Gastrocnemius medialis (tissue), 4 donors: ENCODE measurements at places on chromosomes 7 and 10. TPM values are rescaled to one million over a fixed set of nuclear protein-coding genes. Genes with fewer than 3 reads are reported as not detected.

Gene FAM25G
- total RNA-seq: not detected

Gene GPR85
- 0.13 TPM for total RNA-seq

Gene SMKR1
- total RNA-seq: not detected

Gene TRPV5
- not detected for total RNA-seq

Gene SPDYE8
- not detected for total RNA-seq

Gene ECHDC3
- total RNA-seq: 501 TPM

Gene WNT8B
- not detected for total RNA-seq

DNA sequence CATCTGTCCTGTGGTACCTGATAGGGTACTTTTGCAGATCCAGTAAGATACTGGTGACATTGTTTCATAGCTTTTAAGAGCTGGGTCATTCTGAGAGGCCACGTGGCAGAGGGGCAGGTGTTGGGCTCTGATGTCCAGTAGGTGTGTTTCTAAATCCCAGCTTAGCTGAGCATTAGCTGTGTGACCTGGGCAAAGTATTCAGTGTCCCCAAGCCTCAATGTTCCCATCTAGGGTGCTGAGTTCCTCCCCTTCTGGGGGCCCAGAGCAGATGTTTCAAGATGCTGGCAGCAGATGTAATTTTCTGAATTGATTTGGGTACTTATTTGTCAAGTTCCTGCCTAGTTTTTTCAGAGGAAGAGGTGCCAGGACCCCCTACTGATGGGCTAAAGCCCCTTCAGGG lies 52.9 kb downstream of the NEURL1 start:
- H3K27me3 ChIP-seq: no peaks in the 10 kb centered on the region
- H3K36me3 ChIP-seq: no peaks in the 10 kb centered on the region

- no peak overlapping the region for H3K27ac ChIP-seq
- DNase-seq: no peak
- H3K27me3 ChIP-seq: no peaks in the 10 kb centered on the region
Observed at GRCh38 chr10:78531088-78531487, 497.4 kb downstream of the RPS24 start.

DNA sequence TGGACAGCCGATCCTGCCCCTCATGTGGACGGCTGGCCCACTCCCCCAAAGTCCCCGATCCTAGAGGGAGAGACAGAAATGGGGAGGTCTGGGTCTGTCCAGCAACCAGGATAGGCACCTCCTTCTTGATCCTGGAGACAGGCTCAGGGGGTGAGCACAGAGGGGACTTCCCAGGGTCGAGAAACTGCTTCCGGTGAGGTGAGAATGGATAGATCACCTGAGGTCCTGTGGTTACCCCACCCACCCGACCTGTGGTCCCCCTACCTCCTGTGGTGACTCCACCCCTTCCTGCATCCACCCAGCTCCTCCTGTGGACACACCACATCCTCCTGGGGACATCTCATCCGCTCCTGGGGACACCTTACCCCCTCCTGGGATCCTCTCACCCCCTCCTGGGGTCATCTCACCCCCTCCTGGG lies 27.4 kb upstream of the RASGEF1A start:
- H3K27ac ChIP-seq: no peak overlapping the region
- peaks cover 6% of the 10 kb centered on the region for H3K4me1 ChIP-seq

DNA sequence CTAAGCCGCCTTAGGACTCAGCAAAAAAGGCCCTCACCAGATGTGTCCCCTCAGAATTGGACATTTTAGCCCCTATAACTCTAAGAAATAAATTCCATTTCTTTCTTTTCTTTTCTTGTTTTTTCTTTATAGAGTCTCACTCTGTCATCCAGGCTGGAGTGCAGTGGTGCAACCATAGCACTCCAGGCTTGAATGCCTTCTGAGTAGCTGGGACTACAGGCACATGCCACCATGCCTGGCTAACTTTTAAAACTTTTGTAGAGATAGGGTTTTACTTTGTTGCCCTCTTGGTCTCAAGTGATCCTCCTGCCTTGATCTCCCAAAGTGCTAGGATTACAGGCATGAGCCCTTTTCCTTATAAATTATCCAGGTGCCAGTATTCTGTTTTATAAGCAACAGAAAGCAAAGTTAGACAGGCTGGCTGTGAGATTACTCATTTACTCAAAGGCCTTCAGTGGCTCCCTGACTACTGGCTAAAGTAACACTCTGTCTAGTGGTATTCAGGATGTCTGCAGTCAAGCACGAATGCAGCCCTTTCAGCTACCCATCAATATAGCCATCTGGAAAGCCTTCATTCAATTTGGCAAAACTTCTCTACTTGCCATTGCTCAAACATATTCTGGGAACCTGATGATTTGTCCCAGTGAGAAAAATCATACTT lies 128.6 kb downstream of the ICA1 start:
- no peak overlapping the region for H3K4me3 ChIP-seq
- no peak for DNase-seq
- H3K27ac ChIP-seq: no peak overlapping the region
- H3K27me3 ChIP-seq: no peaks in the 10 kb centered on the region
- H3K4me1 ChIP-seq: no peaks in the 10 kb centered on the region

DNA sequence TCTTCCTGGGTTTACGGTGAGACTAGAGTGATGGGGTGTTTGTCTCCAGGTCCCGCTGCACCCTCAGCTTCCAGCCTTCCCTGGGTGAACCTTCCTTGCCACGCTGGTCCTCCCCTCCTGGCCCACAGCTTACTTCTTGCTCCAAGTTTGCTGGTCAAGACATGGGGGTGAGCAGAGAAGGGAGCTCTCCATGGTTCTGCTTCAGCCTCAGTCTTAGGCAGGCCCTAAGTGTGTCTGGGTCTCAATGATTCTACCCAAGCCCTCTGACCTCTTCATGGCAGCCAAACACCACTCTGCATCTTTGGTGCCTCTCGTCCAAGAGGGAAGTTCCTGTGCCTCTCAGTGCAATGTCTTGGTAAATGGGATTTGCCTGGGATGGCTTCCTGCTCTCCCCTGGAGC lies 356.5 kb upstream of the KLF6 start:
- no peaks in the 10 kb centered on the region for H3K36me3 ChIP-seq
- H3K4me3 ChIP-seq: no peak overlapping the region
- H3K27me3 ChIP-seq: no peaks in the 10 kb centered on the region
- DNase-seq: no peak
- H3K4me1 ChIP-seq: no peaks in the 10 kb centered on the region

DNA sequence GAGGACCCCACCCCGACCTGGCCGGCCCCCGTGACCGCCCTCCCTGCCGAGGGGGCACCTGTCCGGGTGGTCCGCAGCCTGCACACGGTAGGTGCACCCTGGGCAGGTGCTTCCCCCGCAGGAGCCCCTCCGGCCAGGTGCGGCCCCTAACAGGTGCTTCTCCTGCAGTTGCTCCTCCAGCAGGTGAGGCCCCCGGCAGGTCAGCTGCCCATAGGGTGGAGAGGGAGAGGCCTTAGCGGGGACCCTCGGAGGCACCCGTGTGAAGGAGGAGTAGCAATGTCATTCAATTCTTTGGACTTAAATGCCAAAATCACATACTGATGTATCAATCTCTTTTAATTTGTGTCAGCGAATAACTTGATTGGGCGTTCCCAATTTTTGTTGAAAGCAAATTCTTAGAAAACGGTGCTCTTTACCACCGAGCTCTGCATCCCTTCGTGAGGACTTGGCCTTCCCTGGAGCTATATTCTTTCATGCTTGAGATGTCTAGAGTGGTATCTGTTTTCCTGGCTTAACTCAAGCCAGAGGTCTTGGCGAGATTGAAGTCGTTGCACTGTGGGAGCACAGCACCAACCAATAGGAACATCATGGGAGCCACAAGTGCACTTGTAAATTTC lies 738 bp upstream of the NCAPG2 start:
- no peak for DNase-seq
- peak overlapping the region; percentile 78 for H3K4me3 ChIP-seq
- H3K36me3 ChIP-seq: no peaks in the 10 kb centered on the region
- H3K4me1 ChIP-seq: no peaks in the 10 kb centered on the region

DNA sequence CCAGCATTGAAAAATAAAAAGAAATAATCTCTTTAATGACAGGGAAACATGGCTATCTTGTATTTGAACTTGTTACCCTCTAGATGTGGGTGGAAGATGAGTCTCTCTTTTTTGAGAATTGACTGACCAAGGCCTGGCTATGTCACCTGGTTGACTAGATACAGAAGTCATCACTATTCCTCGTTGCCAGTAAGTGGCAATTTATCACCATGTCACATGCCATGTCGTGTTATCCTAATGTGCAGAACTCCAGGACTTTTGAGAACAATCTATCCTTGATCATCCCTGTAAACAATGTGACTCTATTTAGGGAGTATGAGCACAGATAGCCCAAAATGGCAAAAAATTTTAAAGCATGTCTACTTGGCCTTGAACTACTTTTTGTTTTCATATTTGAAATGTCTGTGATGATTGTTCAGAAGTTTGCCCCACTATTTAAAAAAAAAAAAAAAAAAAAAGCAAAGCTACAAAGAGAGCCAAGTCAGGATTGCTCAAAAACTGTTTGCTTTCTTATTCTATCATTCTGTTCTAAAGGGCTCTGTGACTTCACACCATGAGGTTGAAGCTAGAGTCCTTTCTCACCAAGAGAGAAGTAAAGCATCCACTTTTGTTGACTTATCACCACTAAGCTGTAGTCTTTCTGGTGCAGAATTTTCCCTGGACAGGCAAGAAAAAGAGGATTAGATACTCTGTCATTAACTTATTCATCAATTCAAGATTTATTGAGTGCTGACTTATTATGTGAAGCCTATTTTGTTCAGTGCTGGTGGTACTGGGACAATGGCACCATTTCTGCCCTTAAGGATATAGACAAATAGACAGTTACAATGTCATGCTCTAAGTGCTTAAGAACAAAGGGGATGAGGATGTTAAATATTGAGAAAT lies 10.4 kb upstream of the WIPF3 start:
- H3K27ac ChIP-seq: no peak overlapping the region
- no peak for DNase-seq
- H3K4me1 ChIP-seq: no peaks in the 10 kb centered on the region
- no peak overlapping the region for H3K4me3 ChIP-seq
- no peaks in the 10 kb centered on the region for H3K36me3 ChIP-seq
- no peaks in the 10 kb centered on the region for H3K27me3 ChIP-seq

DNA sequence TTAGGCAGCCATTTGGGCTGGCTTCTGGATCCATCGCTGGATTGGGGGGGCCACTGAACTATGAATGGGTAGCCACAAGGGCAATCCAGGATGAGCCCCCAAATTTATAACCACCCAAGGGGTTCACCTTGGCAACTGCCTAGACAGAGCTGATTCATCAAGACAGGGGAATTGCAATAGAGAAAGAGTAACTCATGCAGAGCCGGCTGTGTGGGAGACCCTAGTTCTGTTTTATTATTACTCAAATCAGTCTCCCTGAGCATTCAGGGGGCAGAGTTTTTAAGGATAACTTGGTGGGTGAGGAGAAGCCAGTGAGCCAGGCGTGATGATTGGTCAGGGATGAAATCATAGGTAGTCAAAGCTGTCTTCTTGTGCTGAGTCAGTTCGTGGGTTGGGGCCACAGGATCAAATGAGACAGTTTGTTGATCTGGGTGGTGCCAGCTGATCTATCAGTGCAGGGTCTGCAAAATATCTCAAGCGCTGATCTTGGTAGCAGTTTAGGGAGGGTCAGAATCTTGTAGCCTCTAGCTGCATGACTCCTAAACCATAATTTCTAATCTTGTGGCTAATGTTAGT lies 57.9 kb downstream of the DNAJB9 start:
- H3K4me3 ChIP-seq: no peak overlapping the region
- H3K27me3 ChIP-seq: no peaks in the 10 kb centered on the region
- no peak for DNase-seq
- H3K4me1 ChIP-seq: no peaks in the 10 kb centered on the region
- H3K36me3 ChIP-seq: no peaks in the 10 kb centered on the region
- no peak overlapping the region for H3K27ac ChIP-seq

GRCh38 chr10:47456794-47457527 lies 27.0 kb downstream of the ANXA8 start:
- H3K36me3 ChIP-seq: no peaks in the 10 kb centered on the region
- no peak overlapping the region for H3K4me3 ChIP-seq
- no peaks in the 10 kb centered on the region for H3K4me1 ChIP-seq
- no peak overlapping the region for H3K27ac ChIP-seq
- DNase-seq: no peak

- H3K27me3 ChIP-seq: no peaks in the 10 kb centered on the region
- H3K36me3 ChIP-seq: no peaks in the 10 kb centered on the region
- no peak overlapping the region for H3K4me3 ChIP-seq
- no peaks in the 10 kb centered on the region for H3K4me1 ChIP-seq
Observed at GRCh38 chr10:117950408-117950807, 96.3 kb downstream of the RAB11FIP2 start.

GRCh38 chr10:3948843-3949242 lies 163.8 kb upstream of the KLF6 start:
- H3K36me3 ChIP-seq: no peaks in the 10 kb centered on the region
- H3K4me1 ChIP-seq: no peaks in the 10 kb centered on the region
- H3K27ac ChIP-seq: no peak overlapping the region
- H3K27me3 ChIP-seq: no peaks in the 10 kb centered on the region
- DNase-seq: peak; percentile 34
- no peak overlapping the region for H3K4me3 ChIP-seq
